ENCODE measurements at places on chromosomes 12 and 14.

- DNase-seq, result no peak
These were observed 59.7 kb downstream of the DAO start for GRCh38 chr12:108939594-108939993.

GRCh38 chr12:11621797-11622423 is 27.6 kb upstream of the ETV6 start:
- DNase-seq, result no peak

- DNase-seq, result no peak
These were observed 224.9 kb downstream of the FBXL14 start for GRCh38 chr12:1369460-1369859.

DNA sequence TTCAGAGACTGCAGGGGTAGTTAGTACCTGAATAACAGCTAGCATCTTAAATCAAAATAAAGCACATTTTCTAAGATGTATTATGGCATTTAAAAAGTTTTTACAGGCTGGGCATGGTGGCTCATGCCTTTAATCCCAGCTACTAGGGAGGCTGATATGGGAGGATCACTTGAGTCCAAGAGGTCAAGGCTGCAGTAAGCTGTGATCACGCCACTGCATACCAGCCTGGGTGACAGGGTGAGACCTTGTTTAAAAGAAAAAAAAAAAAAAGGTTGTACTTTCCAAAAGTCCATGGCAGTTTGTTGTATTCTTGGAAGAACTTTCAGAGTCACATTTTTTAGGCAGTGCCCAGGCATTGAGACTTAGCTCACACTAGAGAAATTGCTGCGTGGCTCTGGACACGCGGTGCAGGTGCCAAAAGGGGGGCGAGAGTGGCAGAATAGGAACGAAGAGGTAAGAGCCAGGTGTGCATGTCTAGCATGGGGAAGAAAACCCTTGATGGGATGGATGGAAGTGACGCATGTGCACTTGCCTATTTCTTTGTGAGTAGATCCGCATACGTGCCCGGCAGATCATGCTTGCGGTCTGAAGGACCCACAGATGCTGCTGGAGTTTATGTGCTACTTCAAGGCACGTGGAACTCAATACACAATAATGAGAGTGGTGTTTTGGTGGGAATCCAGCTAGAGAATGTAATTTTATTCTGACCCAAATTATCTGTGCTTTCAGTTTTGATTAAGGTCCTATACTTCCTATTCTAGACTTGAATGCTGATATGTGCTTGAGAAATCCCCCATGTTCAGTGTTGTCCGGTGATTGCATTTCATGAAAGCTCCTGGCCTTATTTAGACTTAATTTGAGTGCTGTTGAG is 11.9 kb downstream of the ANKRD13A start:
- no peak for DNase-seq

- no peak for DNase-seq
These were observed 9.4 kb downstream of the PLEKHA5 start for GRCh38 chr12:19138956-19139355.

GRCh38 chr12:123083661-123084571 is 67.0 kb downstream of the PITPNM2 start:
- DNase-seq, result no peak

DNA sequence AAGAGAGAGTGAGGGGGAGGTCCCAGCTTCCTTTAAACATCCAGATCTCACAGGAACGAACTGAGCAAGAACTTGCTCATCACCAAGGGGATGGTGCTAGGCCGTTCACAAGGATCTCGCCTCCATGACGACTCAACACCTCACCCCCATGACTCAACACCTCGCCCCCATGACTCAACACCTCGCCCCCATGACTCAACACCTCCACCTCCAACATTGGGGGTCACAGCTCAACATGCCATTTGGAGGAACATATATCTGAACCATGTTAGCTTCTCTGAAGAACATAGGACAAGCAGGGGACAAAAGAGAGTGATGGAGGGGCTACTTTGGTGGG is 66.0 kb upstream of the LHX5 start:
- DNase-seq, result peak; percentile 26

DNA sequence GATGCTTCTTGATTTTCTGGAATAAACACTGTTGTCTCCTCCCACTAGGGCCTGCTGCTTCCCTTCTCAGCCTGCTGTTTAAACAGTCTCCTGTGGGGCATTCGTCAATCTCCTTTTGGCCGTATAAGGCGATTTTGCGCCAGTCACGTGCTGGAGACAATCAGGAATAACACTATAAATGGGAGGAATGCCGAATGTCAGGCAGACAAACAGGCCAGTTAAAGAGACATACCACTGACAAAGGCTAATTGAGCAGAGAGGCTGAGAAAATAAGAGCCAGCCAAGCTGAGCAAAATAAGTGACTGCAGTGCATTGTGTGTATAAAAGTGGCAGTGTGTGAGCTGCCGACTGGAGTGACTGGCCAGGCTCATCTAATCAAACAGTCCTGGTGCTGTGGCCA is 23.3 kb downstream of the DMAC2L start:
- peak; percentile 69 for DNase-seq

GRCh38 chr14:53022593-53022992 is 71.7 kb upstream of the FERMT2 start:
- no peak for DNase-seq

DNA sequence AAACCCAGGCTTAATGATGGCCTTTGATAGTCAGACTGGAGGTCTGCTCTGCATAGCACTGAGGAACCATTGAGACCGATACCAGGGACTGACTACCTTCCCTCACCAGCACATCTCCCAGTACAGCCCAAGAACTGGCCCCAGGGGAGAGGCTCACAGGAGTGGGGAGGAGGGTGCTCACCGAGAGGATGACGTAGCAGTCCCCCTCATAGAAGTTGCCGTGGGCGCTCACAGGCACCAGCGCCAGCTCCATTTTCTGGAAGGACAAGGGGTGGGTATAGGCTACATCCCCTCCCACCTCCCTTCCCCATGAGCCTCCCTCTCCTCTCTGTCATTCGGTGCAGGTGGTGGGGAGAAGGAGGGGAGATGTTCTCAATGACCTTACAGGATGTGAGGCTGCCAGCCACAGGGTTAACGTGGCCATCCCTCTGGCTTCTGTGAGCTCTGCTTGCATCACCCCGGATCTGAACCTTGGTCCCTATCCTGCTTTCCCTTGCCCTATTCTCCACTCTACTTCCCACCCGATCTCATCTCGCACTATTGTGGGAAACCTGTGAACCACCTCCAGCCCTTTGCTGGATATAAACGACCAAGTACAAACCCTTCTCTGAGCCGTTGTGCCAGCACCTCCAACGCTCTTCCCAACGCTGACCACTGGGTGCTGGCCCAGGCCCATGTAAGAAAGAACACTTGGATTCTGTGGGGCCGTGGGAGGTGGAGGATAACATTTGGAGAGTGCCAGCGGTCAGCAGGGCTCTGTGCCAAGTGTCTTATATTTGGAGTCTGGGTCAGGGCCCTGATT is 4.4 kb downstream of the AVIL start:
- DNase-seq, result no peak

- DNase-seq, result no peak
These were observed 61.1 kb upstream of the C12orf71 start for GRCh38 chr12:27143256-27144069.

- DNase-seq, result no peak
These were observed 340.9 kb downstream of the AACS start for GRCh38 chr12:125406131-125406530.

DNA sequence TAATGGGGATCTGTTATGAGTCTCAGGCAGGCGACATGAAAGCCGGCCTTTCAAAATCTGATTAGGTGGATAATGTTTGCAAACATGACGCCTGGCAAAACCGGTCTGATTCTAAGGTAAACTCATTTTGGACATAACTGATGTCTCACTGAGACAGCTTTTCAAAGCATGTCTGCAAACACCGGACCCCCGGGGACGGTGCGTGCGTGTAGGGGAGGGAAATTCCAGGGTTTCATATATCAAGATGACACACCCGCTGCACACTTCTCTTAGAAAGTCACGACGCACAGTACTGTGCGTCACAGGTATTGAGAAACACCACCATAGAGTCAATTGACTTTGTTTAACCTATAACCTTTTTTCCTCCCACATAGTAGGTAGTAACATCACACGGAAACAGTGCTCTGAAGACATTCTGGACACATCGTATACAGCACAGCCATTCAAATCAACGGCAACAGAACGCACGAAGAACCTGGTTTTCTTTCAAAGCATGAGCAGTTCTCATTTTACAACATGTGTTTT is 43.9 kb upstream of the TESC start:
- DNase-seq, result no peak

GRCh38 chr12:120368789-120369602 is at the start of gene MSI1:
Gene MSI1, minus strand, starts transcription at chr12:120369164. Its CDS starts 73 bp downstream, at chr12:120369091.
- DNase-seq, result no peak

GRCh38 chr14:23568021-23568599 is 519 bp upstream of the AP1G2 start:
- no peak for DNase-seq

DNA sequence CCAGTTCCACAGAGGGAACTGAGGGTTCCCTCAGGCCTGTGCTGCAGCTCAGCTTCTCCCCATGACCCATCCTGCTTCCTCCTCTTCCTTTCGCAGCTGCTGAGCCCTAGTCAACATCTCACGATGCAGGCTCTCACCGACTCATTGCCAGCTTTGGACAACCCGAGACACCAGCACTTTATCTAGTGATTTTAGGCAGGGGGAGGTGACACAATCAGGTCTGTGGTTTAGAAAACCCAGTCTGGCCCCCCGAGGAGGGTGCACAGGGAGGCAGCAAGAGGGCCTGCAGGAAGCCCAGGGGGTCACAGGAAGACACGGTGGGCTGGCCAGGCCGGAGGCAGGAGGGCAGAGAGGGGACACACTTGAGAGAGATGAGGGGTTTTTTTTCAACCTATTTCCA is 35.4 kb downstream of the DIO3 start:
- no peak for DNase-seq

GRCh38 chr14:70881549-70882177 is 25.6 kb upstream of the PCNX1 start:
- DNase-seq, result no peak

DNA sequence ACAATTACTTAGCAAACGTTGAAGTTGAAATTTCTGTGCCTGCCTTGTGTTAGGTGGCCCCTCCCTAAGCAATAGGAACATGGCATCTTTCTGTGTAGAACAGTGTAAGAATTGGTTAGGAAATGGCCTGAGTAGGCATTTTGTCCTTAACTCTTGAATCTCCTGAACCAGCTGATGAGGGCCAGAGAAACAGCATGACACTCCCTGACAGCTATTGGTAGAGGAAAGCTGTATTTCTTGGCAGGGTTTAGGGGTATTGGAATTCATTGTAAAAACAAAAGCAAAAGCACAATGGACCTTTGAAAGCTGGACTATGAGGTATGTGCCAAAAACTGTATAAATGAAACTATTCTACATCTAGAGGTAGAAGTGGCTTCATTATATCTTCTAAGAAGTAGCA is 40.6 kb upstream of the LRTM2 start:
- DNase-seq, result no peak

GRCh38 chr12:7694556-7695236 is 879 bp downstream of the GDF3 start:
- no peak for DNase-seq

- DNase-seq, result no peak
These were observed 1021.5 kb upstream of the TMEM132C start for GRCh38 chr12:127245437-127245836.

GRCh38 chr12:91988086-91988923 is 157.3 kb downstream of the BTG1 start:
- DNase-seq, result no peak

GRCh38 chr12:56995201-56995929 is 11.0 kb downstream of the ZBTB39 start:
- DNase-seq, result peak; percentile 73
